H54 (cell line): ENCODE measurements at places on chromosomes 12 and 14.

DNA sequence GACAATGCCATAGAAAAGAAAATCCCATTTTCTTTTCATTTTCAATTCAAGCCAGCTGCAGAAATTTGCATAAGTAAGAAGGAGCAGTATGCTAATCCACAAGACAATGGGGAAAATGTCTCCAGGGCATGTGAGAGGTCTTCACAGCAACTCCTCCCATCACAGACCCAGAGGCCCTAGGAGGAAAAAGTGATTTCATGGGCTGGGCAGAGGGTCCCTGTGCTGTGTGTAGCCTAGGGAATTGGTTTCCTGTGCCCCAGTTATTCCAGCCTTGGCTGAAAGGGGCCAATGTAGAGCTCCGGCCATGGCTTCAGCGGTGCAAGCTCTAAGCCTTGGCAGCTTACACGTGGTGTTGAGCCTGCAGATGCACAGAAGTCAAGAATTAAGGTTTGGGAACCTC is 211.4 kb downstream of the CCDC59 start:
- no peak for DNase-seq

DNA sequence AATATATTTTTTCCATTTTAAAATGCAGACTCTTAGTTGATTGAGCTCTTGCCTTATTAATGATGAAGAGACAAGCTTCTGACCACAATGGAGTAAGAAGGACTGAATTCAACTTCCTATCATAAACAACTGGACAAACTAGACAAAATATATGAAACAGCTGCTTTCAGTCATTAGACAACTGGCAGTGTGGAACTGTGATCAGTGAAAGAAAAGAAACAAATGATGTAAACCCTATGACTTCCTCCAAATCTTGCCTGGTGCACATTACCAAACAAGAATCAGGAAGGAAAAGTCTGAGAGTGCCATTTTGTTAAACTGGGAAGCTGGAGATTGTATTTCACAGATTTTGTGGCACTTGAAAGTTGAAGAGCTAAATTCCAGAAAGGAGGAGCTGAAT is 154.7 kb upstream of the ATXN7L3B start:
- no peak for DNase-seq

GRCh38 chr14:64685371-64686281 is 18.6 kb upstream of the PLEKHG3 start:
- DNase-seq = no peak

- DNase-seq = no peak
Measured at GRCh38 chr14:63362389-63362819, 43.7 kb upstream of the GPHB5 start.

DNA sequence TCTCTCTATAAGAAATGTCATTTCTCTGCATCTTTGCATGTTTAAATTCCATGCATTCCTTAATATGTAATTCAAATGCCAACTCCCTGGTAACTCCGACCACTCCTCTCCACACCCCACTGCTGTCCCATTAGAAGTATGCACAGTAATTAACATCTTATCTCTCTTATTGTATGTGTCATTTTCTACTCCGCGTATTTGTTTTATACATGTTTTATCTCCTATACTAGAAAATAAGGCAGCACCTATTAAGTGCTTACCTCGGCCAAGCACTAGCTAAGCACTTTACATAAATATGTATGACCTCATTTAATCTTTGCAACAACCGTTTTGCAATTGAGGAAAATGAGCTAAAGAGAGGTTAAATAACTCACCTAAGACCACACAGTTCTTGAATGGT is 469.8 kb downstream of the BCAT1 start:
- no peak for DNase-seq

DNA sequence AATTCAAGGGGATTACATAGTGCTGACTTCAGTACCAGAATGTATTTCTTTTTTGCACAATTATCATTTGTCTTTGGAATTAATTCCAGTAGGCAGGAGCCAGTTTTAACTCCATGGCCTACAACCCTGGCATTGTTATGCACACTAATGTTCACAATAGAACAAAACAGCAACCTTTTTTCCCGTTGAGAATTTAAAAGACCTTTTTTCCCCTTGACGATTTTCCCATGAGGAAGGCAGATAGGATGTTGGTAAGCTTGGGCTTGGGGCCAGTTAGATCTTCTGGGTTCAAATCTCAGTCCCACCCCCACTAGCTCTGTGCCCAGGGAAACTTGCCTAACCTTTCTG is 13.7 kb downstream of the AKAP6 start:
- DNase-seq = no peak

DNA sequence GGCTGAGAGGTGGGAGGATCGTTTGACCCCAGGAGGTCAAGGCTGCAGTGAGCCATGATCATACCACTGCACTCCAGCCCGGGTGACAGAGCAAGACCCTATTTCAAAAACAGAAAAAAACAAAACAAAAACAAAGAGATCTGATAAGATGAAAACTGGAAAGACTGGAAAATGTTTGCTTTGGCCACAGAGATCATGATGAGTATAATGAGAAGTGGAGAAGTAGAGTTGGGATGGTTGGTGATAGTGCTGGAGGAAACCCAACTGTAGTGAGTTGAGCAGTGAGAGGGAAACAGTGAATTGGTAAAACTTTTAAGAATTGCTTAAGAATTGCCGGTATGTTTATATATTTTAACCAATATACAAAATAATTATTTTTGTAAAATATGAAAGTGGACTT is 39.2 kb downstream of the MON2 start:
- no peak for DNase-seq

DNA sequence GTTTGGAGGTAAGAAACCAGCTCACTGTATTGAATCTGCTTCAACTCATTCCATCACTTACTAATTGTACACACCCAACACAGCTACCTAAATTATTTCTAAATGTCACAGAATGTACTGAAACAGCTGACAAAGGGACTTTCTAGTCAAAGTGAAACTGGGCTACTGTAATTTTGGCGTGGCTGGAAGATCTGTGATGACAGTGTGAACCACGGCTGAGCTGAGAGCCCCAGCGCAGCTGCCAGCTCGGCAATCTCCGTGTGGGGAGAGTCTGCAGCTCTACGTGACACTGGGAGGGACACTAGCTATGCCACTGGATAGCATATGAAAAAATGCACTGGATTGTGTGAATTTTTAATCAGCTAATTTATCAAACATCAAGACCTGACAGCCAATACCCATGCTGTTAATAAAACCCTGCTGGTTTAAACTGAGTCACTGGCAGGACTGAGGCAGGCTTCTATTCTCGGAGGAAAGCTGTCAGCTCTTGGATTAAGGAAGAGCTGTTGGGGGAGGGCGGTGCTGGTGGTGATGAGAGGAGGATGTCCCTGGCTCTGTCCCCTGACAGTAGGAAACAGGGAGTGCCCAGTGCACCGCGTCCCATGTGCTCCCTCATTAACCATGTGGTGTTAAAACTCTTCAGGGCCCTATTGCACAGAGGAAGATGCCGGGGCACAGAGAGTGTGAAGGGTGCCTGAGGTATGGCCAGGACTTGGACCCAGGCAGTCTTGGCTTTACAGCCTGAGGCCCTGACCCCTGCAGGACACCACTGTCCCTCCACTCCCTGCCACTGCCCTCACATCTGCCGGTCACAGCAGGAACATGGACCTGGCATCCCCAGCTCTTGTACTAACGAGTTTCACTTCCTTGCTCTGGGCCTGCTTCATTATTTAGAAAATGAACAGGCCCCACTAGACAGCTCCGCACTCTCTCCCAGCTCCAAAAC is 13.3 kb downstream of the SLC15A4 start:
- DNase-seq = no peak

GRCh38 chr12:32030151-32030550 is 70.9 kb downstream of the RESF1 start:
- no peak for DNase-seq

GRCh38 chr12:12810553-12811021 is 2.6 kb upstream of the DDX47 start:
- DNase-seq = no peak

GRCh38 chr12:108235197-108235984 is 103.7 kb downstream of the CMKLR1 start:
- DNase-seq = no peak

DNA sequence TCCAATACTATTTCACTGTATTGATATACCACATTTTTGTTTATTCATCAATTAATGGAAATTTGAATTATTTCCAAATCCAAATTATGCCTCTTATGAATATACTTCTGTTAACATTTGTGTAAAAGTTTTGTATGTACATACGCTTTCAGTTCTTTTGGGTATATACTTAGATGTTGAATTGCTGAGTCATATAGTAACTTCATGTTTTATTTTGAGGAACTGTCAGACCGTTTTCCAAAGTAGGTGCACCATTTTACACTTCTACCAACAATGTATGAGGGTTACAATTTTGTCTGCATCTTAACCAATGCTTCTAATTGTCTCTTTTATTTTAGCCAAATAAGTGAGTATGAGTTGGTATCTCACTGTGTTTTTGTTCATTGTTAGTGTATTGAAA is 10.2 kb upstream of the CCER1 start:
- no peak for DNase-seq

DNA sequence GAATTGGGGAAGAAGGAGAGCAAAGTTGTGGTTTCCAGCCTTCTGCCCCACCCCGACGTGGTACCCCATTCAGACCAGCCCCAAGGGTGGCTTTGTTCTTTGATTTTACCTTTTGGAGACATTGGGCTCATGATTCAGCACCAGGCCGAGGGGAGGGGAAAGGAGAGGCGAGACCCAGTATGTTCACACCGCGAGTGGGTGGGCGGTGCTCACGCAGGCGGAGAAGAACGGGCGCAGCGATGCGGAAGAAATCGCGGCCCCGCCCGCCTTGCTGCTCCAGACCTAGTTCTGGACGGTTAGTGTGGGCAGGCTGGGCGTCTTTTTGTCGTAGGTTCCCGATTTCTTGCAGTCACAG is 963 bp downstream of the ATL1 start:
- DNase-seq = peak; percentile 26

GRCh38 chr14:61454545-61454944 is 133.2 kb downstream of the PRKCH start:
- no peak for DNase-seq

- DNase-seq = no peak
Measured at GRCh38 chr12:97575403-97576193, 113.0 kb downstream of the RMST start.
